ENCODE measurements at places on chromosomes 12 and 14.

DNA sequence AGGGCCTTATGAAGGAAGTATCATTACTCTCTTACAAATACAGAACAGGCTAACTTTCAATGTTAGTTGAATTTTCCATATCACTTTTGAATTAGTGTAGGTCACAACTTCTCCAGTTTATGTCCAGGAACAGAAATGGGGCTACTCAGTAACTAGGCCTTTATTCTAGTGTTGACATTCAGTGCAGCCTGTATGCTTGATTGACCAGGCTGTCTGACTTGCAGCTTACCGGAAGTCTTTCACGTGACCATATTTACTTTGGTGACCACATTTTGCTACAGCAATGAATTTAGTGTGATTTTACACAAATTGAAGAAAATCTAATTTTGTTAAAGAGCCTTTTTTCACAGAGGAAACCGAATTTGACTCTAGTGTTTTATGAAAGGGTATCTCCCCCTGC lies 12.4 kb downstream of the MTERF2 start:
- no peak for DNase-seq

DNA sequence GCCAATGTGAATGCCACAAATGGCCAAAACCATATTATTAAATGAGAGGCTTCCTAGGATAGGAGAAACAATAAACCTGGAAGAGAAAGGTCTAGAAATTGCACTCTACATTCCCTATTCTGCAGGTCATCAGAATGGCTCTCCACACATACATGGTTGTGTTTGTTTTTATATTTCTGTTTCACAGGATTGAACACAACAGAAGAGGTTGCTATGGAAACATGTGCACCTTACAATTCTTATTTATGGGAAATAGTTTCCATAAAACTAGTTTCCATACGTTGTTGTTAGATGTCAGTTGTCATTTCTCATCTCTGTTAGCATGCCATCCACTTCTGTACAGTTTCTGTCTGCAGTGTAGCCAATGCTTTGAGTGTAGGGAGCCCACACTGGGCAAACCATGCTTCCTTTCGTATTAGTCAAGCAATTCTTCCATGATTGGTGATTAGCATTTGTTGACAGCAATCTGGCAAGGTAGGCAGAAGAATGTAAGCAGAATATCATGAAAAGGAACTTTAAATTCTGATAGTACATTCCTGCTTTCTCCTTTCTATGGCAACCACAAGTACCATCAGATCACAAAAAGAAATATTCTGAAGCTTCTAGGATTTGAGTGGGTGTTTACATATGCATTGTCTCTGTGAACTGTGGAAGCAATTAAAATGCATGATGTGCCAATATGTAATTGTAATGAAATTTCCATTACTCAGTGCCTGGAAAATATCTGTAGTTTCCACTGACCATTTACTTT lies 141.6 kb upstream of the AVPR1A start:
- DNase-seq, result no peak

GRCh38 chr12:58138424-58138823 lies 197.1 kb downstream of the ATP23 start:
- DNase-seq, result no peak

- no peak for DNase-seq
Observed at GRCh38 chr12:33605757-33606156, 166.1 kb upstream of the SYT10 start.

- DNase-seq, result no peak
Observed at GRCh38 chr14:80644826-80645225, 296.7 kb downstream of the CEP128 start.

GRCh38 chr12:14952299-14952921 lies 9.0 kb downstream of the ARHGDIB start:
- no peak for DNase-seq

- DNase-seq, result no peak
Observed at GRCh38 chr14:33504246-33505099, 446.4 kb downstream of the EGLN3 start.

DNA sequence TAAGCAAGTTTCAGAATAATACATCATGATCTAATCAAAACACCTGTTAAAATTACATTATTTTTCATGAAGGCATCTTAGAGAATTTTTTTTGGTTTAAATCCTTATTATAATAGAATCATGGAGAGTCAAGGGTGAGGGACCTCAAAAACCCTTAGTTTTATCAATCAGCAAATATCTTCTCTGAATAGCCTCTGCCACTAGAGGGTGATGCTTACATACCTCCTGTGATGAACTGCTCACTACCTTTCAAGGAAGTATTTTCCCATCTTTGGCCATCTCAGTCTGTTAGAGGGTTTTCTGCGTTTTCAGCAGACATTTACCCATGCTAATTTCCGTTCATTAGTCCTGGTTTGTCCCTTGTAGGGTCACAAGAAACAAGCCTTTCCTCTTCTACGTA lies 200.2 kb downstream of the TRHDE start:
- DNase-seq, result no peak

- no peak for DNase-seq
Observed at GRCh38 chr12:45418520-45418919, 202.6 kb downstream of the ANO6 start.

GRCh38 chr12:18250313-18250916 lies 10.9 kb upstream of the PIK3C2G start:
- DNase-seq, result no peak

DNA sequence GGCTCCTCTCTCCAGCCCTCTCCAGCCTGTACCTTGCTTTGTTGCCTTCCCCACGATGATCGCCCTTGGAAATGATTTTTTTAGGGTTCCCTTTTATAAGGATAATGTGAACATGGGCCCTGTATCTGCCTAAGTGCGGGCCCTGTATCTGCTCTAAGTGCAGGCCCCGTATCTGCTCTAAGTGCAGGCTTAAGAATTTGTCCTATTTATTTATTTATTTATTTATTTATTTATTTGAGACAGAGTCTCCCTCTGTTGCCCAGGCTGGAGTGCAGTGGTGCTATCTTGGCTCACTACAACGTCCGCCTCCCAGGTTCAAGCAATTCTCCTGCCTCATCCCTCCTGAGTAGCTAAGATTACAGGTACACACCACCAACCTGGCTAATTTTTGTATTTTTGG lies 22.5 kb downstream of the GALNT16 start:
- no peak for DNase-seq

- no peak for DNase-seq
Observed at GRCh38 chr12:92226071-92226661, 80.5 kb upstream of the BTG1 start.

GRCh38 chr14:98404811-98405210 lies 867.2 kb downstream of the BCL11B start:
- no peak for DNase-seq

DNA sequence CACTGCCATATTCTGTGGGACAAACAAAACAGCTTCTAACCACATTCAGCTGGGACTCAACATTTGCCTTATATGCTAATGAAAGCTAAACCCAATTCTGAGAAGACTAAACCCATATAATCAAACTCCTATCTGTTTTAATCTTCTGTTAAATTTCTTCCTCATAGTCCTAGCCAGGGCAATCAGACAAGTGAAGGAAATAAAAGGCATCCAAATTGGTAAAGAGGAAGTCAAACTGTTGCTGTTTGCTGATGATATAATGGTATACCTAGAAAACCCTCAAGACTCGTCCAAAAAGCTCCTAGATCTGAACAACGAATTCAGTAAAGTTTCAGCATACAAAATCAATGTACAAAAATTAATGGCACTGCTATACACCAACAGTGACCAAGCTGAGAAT lies 157.1 kb downstream of the PHLDA1 start:
- no peak for DNase-seq

DNA sequence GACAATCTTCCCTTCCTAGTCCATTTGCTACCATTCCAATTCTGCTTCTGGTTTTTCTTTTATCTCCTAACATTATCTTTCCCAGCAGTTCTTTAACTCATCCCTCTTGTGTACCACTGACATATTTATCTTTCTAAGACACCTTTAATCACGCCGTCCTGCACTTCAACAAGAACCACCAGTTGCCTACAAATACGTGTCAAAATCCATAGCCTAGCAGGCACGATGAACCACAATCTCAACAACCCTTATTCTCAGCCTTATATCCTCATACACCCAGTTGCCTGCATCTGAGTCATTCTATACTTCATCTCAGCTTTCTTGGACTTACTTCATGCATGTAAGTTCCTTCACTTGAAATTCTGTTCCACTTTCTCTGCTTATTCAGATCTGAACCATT lies 16.4 kb upstream of the ST8SIA1 start:
- no peak for DNase-seq

- no peak for DNase-seq
Observed at GRCh38 chr12:108214486-108214885, 85.4 kb downstream of the WSCD2 start.

DNA sequence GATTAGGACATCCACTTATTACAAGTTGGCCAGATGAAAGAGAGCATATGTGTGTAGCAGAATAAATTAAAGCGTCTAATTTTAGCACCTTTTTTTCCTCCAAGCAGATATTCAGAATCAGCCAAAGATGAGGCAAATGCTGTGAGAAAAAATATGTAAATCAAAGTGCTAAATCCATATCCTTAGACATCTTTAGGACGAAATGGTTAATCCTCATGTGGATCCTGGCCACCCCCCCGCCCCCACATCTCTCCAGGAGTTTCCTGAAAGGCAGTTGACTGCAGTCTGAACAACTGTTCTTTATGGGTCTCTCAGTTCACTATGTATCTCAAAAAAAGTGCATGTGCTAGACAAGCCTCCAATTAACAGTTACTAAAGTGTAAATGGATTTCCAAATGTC lies 1768.1 kb upstream of the SEL1L start:
- no peak for DNase-seq

DNA sequence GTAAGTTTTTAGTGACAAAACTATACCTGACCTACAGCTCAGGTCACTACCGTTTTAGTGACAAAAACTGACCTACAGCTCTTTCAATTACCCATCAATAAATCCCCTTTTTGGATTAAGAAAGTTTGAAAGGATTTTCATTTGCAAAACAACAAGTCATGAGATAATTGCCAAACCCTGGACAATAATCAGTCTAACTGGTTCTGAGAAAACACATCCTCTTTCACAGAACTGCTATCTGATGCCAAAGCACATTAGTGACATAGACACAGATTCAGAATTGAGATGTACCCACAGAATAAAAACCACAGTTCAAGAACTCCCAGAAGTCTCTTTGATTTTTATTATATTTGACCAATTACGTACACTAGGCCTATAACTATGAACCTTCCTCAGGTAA lies 126.0 kb upstream of the COCH start:
- no peak for DNase-seq

DNA sequence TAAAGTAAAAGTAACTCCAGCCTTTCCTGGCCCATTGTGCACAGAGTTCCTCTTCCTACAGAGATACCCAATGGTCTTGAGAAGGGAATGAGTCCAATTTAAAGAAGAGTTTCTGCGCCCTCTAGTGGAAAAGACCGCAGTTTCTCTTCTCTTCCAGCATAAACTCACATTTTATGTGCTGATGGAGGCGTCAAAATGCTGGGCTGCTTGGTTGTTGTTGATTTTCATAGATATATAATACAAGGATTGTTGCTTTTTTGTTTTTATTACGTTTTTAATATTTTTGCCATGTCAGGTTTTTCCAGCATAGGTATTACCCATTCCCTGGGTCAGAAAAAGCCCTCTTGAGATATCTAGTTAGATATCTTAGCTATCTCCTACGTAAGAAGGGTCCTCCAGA lies 356.9 kb upstream of the STXBP6 start:
- no peak for DNase-seq

DNA sequence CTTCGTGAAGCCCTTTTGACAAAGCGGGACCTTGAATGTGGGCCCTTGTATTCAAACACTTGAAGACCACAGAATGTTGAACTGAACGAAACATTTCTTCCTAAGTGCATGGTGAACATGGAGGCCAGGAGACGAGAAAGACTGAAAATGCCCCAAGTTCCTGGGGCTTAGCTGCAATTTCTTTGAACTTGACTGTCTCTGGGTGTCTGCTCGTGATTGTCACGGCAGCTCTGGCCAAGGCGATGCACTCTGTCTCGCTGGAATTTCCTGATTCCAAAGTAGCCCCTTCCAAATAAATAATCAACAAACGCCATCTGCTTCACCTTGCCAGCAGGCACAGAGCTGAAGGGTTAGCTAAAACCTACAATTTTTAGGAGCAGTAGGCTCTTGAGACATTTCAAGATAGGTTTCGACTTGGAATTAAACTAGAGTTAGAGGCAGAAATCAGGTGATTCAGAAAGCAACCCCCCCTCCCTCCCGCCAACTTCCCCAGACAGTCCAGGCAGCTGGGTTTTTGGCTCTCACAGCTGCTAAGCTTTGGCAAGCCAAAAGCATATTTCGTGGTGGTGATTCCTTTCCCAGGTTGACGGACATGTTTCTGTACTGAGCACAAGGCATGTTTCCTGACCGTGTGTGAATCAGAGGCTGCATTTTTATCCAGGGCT lies 13.5 kb upstream of the IRF2BPL start:
- DNase-seq, result no peak

- DNase-seq, result no peak
Observed at GRCh38 chr14:84541018-84541417, 988.9 kb upstream of the FLRT2 start.

- DNase-seq, result no peak
Observed at GRCh38 chr12:3097186-3097804, 20.1 kb downstream of the TSPAN9 start.

DNA sequence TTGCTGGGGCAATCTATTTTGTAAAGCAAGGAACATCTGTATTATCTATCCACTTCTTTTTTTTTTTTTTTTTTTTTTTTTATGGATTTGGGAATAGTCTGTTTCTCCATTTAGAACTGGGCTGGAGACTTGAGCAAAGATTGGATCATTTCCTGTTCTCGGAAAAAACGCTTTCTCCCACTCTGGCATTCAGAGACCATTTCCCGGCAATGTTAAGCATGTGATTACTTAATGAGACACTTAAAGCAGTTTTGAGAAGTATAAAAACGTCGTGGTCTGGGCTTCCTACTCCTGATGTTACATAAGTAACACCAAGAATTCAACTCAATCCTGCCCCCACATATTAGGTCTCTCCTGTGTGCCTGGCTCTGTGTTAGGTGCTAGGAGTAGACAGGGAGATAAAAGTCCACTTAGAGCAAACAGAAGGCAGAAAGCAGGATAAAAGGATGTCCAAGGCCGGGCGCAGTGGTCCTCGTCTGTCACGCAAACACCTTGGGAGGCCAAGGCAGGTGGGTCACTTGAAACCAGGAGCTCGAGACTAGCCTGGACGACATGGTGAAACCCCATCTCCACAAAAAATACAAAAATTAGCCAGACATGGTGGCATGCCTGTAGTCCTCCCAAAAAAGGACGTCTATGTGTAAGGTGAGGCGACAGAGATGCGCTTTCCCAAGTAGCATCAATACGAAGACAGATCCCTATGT lies 152.1 kb upstream of the GSC start:
- no peak for DNase-seq

GRCh38 chr12:6872073-6873048 lies 742 bp downstream of the SPSB2 start:
- no peak for DNase-seq

DNA sequence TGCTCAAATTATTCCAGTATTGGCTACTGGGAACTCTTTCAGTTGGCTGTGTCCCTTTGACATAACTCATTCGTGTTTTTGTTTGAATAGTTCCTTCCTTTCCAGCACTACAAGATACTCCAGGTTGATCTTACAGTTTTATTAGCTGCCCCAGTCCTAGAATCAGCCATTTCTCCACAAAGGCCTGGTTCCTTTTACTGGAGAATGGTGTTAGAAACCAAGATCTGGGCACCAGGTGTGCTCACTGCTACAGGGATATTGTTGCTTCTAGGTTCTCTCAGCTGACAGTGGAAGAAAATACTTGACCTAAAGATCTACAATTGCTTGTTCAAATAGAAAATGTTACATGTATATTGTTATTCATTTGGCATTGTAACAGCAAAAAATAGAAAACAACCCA lies 21.9 kb downstream of the CDK17 start:
- no peak for DNase-seq

- no peak for DNase-seq
Observed at GRCh38 chr14:67397536-67397935, 14.4 kb downstream of the PLEK2 start.

- DNase-seq, result no peak
Observed at GRCh38 chr14:85040046-85040685, 489.8 kb upstream of the FLRT2 start.

All from NCI-H2081 treated with DMSO at 0.1 percent for 48 hours (cell line).